ENCODE measurements at places on chromosomes 11 and 22.

DNA sequence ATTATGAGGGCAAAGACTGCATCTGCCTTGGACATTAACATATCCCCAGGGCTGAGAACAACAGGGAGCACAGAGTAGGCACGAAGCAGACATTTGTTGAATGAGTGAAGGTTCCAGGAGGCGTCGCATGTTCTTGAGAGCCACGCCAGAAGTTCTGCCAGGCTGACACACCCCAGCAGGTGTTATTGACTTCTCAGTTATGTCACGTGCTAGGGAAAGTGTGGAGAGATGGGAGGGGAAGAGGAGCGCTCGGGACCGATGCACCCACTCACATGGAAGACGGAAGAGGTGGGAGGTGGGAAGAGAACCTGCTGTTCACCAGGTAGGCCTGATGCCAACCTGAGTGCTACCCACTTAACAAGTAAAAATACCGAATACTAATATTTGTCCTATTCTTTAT lies 232.8 kb downstream of the LARGE1 start:
- no peak for DNase-seq

DNA sequence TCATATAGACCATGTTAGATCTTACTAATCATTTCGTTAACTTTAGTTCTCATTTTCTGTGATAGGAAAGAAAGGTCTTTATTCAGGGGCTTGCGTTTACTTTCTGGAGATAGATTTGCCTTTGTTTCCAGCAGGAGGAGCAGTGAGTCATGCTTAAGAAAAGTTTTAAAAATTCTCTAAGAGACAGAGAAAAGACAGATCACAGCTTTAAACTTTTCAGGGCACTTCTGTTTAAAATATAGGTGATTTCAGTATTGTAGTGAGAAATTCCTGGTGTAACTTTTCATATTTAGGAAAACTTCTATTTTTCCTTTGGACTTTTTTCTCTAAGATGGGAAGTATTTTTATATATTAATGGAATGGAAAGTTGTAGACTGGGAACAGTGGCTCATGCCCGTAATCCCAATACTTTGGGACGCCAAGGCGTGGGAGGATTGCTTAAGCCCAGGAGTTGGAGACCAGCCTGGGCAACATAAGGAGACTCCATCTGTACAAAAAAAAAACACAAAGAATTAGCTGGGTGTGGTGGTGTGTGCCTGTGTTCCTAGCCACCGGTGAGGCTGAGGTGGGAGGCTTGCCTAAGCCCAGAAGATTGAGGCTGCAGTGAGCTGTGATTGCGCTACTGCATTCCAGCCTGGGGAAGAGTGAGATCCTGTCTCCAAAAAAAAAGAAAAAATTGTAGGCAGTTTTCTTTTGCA lies 60.3 kb downstream of the ATXN10 start:
- DNase-seq = no peak

DNA sequence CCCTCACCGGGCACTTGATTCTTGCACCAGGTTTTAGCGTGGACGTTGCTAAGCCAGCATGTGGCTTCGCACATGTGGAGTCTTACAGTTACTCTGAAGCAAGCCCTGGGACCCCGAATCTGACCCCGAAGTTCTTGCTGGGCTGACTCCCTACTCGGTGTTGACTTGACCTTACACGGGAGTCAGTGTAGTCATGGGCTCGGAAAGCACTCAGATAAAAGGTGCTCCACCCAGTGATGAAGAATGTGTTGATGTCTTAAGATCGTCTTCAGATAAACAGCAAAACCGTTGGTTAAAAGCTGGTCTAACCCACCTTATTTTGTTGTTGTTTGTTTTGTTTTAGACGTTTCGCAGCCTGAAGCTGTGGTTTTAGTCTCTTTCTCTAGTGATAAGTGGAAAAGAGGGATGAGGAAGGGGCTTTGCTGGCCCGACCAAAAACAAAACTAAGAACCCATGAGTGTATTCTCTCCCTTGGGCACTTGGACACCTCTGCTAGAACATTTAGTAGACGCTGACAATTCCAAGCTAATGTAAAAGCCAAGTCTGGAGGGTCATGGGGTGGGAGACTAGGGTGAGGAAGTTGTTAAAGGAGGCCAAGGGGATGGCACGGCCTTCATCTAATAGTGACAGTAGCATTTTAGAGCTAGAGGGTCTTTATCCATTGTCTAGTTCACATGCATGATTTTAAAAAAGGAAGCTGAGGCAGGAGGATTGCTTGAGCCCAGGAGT lies 69.9 kb downstream of the BCR start:
- DNase-seq = no peak

DNA sequence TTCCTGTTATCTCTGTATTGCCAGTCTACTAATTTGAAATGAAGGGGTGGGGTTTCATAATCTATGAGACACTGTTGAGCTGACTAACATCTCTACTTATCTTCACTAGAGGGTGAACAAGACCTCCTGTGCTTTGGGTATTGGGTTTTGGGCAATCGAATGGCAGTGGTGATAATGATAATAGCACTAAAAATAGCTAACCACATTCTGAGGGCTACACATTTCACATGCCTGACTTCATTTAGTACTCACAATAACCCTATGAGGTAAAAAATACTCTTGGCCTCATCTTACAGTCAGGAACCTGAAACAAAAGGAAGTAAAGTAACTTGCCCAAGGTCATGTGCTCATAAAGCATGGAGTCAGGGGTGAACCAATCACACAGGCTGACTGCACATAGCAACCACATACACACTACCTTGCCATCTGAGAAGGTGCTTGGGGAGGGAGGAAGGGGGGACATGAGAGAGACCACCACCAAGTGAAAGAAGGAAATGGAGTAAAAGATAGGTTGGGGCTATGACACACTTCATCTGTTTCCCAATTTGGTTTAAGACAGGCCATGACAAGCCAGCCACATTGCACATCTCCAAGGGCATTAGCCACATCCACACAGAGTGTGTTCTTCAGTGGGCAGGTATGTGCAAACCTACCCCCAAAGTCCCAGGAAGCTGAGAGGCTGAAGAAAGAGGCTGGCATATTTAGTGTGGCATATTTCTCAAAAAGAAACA lies 387.6 kb upstream of the DDI1 start:
- DNase-seq = no peak

- DNase-seq = no peak
Observed at GRCh38 chr11:37671321-37671720, 1073.3 kb upstream of the RAG2 start.

DNA sequence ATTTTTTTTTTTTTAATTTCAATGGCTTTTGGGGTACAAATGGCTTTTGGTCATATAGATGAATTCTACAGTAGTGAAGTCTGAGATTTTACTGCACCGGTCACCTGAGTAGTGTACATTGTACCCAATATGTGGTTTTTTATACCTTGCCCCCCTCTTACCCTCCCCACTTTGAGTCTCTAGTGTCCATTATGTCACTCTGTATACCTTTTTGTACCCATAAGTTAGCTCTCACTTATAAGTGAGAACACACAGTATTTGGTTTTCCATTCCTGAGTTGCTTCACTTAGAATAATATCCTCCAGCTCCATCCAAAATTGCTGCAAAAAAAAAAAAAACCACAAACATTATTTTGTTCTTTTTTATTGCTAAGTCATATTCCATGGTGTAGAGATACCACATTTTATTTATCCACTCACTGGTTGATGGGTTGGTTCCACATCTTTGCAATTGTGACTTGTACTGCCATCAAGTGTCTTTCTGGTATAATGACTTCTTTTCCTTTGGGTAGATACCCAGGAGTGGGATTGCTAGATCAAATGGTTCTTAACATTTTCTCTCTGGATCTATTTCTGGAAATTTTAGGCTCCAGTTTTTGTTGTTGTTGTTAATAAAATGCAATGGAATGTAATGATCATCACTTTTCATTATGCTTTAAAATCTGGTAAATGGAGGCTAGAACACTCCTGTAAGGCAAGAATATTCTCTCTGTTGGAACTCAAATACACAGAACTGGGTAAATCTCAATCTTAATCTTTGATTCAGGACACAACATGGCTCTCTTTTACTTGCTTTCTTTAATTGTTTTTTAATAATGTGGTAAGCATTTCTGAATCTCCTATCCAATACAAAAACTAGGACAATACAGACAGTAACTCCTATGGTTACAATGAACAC lies 10.3 kb downstream of the NEAT1 start:
- no peak for DNase-seq

- no peak for DNase-seq
Observed at GRCh38 chr11:33329705-33330329, 72.6 kb downstream of the HIPK3 start.

DNA sequence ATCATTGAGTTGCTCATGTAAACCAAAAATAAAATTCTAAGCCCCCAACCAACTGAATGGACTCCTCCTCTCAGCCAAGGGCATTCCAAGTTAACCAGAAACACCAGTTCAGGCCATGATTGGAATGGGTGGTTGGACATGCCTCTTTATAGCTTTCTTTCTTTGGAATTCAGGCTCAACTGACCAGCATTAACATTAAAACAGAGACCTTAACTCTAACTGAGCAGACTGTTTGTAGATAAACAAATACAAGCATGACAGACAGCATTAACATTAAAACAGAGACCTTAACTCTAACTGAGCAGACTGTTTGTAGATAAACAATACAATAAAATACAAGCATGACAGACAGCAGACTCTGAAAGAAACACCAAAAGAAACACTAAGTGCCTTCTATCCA lies 278.2 kb downstream of the DLG2 start:
- no peak for DNase-seq

GRCh38 chr22:38135133-38135706 lies 24.7 kb upstream of the BAIAP2L2 start:
- no peak for DNase-seq

DNA sequence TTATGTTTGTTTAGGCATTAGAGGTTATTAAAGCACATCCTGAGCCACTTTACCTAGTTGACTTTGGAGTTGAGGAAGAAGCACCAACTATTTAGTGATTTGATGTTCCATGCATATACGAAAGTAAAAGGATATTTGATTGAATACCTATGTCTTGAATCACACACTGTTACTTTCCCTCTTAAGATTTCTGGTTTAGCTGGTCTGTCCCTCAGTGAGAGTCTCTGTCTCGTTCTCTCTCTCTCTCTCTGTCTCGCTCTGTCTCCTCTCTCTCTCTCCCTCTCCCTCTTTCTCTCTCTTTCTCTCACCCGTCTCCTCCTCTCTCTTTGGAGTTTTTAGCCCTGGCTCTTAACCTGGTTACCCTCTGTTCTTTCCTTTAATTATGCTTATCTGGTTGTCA lies 11.0 kb downstream of the CTNND1 start:
- no peak for DNase-seq

GRCh38 chr11:90218606-90219005 lies 4.2 kb downstream of the CHORDC1 start:
- DNase-seq = no peak

DNA sequence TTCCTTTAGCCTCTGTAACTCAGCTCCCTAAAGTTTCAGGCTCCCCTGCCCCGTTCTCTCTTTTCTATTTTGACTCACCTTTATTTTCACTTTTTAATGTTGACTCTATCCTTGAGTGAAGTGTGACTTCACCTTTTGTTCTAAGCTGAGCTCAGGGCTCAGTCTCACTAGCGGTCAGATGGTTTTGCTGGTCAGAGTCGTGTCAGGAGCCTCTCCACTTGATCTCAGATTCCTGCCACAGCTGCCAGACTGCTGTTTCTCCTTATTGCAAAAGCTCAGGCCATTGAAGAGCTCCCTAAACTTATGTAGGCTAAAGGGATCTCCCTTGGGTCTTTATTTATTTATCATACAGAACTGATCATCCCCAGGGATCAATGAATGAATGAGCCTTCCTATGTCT lies 13.7 kb upstream of the POU2AF2 start:
- no peak for DNase-seq
